ENCODE measurements at places on chromosomes 3 and 15. TPM values are rescaled to one million over a fixed set of nuclear protein-coding genes. Genes with fewer than 3 reads are reported as not detected.

The DNAH12 gene
- polyA plus RNA-seq, result 0.05 TPM

The CCR9 gene
- not detected for polyA plus RNA-seq

The CD96 gene
- 0.03 TPM for polyA plus RNA-seq

The COX17 gene
- polyA plus RNA-seq, result 151 TPM

The STT3B gene
- 92.1 TPM for polyA plus RNA-seq

The TEX55 gene
- polyA plus RNA-seq, result not detected

The KLHL6 gene
- polyA plus RNA-seq, result not detected

The CIDEC gene
- 2.8 TPM for polyA plus RNA-seq

The CLSTN2 gene
- polyA plus RNA-seq, result 0.03 TPM

The ALDH1A2 gene
- polyA plus RNA-seq, result 0.25 TPM

The HRG gene
- not detected for polyA plus RNA-seq

The ROBO2 gene
- not detected for polyA plus RNA-seq

The CFAP44 gene
- 4.9 TPM for polyA plus RNA-seq

The TRIP4 gene
- 24.8 TPM for polyA plus RNA-seq

- DNase-seq, result no peak
These were observed 1.9 kb downstream of the NEIL1 start for GRCh38 chr15:75348562-75349350.

- DNase-seq, result no peak
These were observed 1.6 kb upstream of the SIAH2 start for GRCh38 chr3:150764566-150764965.

DNA sequence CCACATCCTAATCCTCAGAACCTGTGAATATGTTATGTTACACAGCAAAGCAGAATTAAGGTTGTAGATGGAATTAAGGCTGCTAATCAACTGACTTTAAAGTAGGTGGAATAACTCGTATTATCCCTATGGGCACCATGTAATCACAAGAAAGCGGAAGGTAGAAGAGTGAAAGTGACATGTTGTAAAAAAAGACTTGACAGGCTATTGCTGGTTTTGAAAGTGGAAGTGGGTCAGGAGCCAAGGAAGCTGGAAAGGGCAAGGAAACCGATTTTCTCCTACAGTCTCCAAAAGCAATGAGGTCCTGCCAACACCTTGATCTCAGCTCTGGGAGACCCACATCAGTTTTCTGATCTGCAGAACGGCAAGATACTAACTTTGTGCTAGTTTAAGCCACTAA lies 6.6 kb downstream of the TP63 start:
- no peak for DNase-seq

DNA sequence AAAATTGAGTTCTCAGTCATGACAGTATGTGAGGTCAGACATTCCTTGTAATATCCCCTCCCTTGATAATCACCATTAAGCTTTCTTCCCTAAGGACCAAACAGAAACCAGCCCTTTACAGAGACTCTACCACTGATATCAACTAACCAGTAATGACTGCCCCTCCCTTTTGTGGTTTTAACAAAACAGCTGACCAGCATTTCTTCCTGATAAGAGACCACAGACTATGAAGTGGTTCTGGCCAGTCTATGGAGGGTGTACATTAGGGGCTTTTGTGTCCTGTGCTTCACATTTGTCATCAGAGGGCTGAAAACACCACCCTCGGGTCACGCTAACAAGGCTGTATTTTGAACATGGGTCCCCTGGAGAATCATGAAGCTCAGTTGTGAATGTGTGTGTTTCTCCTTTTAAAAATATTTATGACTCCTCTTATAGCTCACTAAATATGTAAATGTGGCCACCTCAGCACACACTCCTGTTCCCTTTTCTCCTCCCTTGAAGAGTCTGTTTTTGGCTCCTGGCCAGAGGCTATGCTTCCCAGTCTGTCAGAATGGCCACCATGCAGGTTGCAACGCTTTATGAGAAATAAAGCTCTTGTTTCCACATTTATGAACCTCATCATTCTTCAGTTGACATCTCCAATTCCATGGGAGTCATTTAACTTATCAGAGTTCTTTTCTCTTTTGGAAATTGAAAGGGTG lies 239.3 kb downstream of the CPNE4 start:
- DNase-seq, result no peak

GRCh38 chr15:71251584-71252043 lies 136.3 kb downstream of the THSD4 start:
- peak; percentile 52 for DNase-seq

GRCh38 chr3:140523600-140523999 lies 154.3 kb upstream of the TRIM42 start:
- no peak for DNase-seq

GRCh38 chr15:80695099-80695910 lies at the start of gene ABHD17C:
Gene ABHD17C, plus strand, starts transcription at chr15:80695310. Its CDS starts 120 bp downstream, at chr15:80695430.
- DNase-seq, result peak; percentile 68

DNA sequence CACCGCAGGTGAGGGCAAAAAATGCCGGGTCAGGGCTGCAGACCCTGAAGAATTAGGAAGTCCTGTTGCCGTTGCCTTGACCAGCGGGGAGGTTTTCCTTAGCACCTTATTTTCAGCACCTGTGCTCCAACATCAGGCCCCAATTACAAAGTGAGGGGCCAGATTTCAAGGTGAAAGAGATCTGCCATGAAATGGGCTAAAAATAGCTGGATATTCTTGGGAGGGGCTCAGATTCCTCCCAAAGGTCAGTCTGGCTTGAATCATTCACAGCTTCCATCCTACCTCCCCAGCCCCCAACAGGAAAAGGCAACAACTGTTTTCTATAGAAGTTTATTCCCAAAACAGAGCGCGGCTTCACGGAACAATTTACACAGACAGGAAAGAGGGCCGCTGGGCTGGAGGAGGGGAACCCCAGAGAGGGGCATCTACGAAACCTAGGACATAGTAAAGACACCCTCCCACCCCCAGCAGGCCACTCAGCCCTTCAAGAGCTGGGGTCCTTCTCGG lies 941 bp upstream of the SLC26A6 start:
- no peak for DNase-seq

GRCh38 chr15:70182858-70183695 lies 85.4 kb upstream of the TLE3 start:
- peak; percentile 31 for DNase-seq

DNA sequence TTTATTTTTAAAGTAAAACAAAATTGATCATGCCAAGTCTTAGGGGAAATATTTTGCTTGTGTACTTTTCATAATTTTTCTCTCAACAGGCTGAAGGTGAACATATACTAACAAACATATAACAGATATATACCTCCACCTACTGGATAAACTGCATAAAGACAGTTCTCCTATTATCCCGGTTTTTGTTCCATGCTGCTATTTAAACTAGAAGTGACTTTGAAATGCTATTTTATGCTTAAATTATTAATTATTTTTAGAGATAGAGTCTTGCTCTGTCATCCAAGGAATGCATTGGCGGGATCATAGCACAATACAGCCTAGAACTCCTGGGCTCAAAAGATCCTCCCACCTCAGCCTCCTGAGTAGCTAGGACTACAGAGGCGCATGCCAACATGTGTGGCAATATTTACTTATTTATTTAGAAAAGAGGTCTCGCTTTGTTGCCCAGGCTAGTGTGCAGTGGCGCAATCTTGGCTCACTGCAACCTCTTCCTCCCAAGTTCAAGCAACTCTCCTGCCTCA lies 49.8 kb downstream of the ST3GAL6 start:
- peak; percentile 87 for DNase-seq

- DNase-seq, result no peak
These were observed 10.8 kb downstream of the GLYCTK start for GRCh38 chr3:52298149-52299098.

DNA sequence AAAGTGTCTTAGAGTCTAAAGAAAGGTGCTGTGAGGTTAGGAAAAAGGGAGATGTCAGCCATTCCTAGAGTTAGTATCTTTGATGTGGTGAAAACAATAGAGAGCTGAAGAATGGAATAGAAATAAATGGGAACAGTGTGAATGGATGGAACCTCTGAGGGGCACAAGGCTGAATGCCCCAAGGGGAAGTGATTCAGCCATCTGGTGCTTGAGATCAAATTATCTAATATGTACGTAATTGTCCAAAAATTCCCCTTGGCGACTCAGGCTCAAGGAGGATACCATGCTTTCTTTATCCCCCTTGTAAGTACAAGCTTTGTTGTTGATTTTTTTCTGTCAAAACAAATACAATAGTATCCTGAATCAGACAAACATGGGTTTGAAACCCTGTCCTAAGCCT lies 361.6 kb downstream of the LSAMP start:
- DNase-seq, result no peak

DNA sequence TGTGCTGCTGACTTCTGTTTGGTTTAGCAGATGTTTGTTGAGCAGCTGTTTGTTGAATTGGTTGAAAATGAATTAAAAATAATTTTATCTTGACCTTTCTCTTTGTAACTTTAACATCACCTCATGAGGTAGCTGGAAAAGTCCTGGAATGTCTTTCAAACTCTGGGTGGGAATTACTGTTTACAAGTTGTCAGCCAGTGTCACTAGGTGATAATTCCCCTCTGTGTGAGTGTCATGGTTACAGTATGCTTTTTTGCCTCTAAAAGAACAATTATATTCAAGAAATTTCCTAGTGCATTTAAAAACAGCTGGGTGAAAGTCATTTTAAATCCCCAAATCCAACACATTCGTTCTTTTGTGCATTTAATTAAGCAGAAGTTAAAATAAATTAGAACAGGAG lies 113.2 kb downstream of the PTPRG start:
- no peak for DNase-seq

GRCh38 chr15:58462547-58462946 lies 30.8 kb downstream of the LIPC start:
- no peak for DNase-seq

DNA sequence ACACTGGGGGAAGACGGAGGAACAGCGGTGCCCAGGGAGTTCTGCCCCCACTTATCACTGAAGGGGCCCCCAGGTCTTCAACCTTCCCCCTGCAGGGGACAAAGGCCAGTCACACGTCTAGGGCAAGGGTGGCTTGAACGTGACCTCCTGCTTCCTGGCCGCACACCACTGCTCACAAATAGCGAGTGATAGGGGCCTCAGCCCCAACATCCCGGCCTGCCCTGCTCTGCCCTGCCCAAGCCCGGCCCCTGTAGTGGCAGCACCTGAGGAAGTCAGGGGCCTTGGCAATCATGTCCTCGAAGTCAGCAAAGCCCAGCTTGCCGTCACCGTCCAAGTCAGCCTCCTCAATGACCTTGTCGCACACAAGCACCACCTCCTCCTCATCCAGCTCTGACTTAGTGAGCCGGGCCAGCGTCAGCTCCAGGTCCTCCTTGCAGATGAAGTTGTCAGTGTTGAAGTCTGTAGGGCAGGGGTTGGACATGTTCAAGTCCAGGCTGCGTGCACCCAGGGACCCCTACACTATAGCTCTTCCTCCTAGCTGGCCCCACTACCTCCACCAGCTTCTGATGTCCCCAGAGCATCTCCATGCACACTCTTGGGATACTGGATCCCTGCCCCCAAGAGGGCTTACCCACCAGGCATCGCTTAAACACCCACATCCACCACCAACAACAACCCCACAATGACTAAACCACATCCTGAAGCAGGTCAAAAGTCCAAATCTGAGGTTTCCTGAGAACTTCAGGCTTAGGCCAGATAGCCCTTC lies 13.3 kb downstream of the SH2D7 start:
- DNase-seq, result no peak

- peak; percentile 65 for DNase-seq
These were observed 3.1 kb downstream of the MYLK start for GRCh38 chr3:123880998-123881561.

- no peak for DNase-seq
These were observed 2.4 kb downstream of the CRELD1 start for GRCh38 chr3:9935966-9936510.

DNA sequence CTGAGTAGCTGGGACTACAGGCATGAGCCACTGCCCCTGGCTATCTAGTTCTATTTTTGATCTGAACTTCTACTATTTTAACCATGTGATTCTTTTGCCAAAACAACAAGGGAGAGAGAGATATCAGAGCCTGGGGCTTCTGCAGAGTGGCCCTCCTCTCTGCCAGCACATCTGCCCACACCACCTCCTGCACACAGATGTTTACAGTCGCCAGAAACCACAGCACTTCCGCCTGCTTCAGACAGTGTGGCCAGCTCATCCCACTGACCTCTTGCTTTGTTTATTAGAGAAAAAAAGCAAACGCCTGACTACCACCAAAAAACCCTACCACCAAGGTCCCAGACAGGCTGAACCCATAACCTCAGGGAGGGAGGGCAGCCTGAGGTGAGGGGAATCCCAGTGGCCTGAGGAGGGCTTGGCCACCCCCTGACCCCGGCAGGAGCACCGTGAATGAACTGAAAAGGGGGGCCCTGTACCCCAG lies 85.9 kb upstream of the ABHD2 start:
- peak; percentile 72 for DNase-seq

DNA sequence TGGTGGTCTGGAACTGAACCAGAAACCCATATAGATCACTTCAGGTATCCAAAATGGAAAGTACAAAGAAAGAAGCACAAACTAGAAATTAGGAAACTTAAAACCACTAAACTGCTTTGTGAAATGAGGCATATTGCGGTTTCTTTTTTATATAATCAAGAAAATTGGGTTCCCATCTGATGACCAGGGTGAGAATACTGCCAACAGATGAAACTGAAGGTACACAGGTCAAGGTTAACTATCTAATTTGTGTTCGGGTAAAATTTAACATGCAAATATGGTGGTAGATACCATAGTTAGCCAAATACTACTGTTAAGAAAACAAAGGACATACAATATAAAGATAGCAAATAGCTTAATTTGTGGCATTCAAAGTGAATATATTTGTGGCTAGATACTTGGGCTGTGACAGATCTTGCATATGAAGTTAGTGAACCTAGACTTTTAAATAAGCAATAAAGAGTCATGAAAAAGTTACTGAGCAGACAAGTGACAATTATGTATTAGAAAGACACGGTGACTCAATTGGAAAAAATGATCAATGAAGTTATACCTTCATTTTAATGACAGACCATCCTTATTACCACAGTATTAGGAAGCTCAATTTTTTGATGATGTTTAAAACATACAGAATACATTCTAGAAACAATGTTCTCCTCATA lies 127.4 kb downstream of the NR2E3 start:
- DNase-seq, result no peak

GRCh38 chr15:25936004-25936403 lies 72.9 kb upstream of the ATP10A start:
- DNase-seq, result no peak

- DNase-seq, result no peak
These were observed 28.8 kb downstream of the SIAH2 start for GRCh38 chr3:150733936-150734794.

GRCh38 chr15:37291920-37292319 lies 191.6 kb upstream of the MEIS2 start:
- DNase-seq, result no peak

DNA sequence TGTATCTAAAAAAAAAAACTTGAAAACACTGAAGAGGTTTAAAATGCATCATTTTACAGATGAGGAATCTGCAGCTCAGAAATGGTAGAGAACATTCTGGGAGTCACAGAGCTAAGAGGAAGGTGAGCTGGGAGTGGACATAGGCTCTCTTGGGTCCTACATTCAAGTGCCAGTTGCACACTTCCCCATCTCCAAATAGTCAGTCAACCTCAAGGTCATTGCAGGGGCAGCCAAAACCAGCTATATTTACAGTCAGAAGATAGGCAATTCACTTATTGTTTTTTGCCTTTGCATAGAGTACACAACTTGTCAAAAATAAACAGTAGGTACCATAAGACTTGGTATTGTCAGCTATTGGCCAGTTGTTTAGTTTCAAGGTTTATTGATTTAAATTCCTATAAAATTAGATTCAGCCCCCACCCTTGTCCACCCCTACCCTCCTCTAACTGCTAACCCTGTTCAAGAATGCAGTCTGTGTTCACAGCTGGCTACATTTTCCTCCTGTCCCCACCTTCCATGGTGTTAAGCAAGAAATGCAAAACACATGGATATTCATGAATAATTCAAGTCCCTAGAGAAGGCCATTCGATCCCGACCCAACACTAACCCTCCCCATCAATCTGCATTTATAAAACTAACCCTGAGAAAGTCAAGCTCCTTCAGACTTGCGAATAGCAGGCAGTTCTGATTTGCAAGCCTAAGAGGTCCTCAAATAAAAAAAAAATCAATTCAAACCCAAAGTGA lies 567.0 kb upstream of the MCTP2 start:
- DNase-seq, result no peak

Data from A549 (cell line).